Head of caudate nucleus (tissue), 42 donors: ENCODE measurements at places on chromosomes 11 and 22.

DNA sequence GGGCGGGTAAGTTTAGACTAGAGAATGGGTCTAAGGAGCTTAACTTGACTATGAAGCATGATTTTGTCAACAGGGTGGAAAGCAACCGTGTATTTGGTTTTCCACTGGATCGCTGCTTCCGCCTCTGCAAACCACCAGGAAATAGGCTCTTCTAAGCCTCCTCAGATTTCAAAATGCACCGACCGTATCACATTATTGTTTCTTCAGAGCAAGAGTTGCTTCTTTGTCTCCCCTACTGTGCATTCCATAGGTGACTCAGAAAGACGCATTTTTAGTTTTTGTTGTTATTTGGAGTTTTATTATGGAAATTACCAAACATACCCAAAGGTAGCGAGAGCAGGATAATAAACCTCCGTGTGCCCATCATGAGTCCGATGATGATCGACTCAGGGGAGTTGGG lies 64.3 kb upstream of the RASD2 start:
- no peak for DNase-seq

GRCh38 chr11:30322191-30322590 lies 713 bp upstream of the ARL14EP start:
- no peak for DNase-seq

DNA sequence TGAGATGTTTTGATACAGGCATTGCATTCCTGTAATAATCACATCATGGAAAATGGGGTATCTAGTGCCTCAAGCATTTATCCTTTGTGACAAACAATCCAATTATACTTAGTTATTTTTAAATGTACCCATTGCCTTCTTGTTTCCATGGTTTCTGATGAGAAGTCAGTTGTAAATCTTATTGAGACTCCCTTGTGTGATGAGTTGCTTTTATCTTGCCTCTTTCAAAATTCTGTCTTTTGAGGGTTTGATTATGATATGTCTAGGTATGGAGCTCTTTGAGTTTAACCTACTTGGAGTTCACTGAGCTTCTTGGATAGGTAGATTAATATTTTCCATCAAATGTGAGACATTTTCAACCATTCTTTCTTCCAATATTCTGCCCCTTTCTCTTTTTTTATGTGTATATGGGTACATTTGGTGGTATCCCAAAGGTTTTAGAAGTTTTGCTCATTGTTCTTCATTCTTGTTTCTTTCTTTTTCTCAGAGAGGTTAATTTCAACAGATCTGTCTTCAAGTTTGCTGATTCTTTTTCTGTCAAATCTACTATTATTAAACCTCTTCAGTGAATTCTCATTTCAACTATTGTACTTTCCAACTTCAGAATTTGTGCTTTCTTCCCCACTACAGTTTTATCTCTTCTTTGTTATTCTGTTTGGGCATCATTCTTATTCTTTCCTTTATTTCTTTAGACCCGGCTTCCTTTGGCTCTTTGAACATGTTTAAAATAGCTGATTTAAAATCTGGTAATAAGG lies 13.7 kb downstream of the NAGA start:
- no peak for DNase-seq

DNA sequence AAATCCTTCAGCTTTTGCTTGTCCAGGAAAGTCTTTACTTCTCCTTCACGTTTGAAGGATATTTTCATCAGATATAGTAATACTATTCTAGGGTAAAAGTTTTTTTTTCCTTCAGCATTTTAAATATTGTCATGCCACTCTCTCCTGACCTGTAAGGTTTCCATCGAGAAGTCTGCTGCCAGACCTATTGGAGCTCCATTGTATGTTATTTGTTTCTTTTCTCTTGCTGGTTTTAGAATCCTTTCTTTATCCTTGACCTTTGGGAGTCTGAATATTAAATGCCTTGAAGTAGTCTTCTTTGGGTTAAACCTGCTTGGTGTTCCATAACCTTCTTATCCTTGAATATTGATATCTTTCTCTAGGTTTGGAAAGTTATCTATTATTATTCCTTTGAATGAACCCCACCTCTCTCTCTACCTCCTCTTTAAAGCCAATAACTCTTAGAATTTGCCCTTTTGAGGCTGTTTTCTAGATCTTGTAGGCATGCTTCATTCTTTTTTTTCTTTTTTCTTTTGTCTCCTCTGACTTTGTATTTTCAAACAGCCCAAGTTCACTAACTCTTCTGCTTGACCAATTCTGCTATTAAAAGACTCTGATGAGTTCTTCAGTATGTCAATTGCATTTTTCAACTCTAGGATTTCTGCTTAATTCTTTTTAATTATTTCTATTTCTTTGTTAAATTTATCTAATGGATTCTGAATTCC lies 12.0 kb upstream of the WEE1 start:
- DNase-seq, result no peak

GRCh38 chr11:6263662-6264061 lies 4.0 kb downstream of the CCKBR start:
- no peak for DNase-seq

GRCh38 chr11:69918231-69918937 lies 99.2 kb upstream of the FGF3 start:
- DNase-seq, result no peak

- no peak for DNase-seq
Measured at GRCh38 chr11:65329478-65329877, 4.2 kb upstream of the DPF2 start.

DNA sequence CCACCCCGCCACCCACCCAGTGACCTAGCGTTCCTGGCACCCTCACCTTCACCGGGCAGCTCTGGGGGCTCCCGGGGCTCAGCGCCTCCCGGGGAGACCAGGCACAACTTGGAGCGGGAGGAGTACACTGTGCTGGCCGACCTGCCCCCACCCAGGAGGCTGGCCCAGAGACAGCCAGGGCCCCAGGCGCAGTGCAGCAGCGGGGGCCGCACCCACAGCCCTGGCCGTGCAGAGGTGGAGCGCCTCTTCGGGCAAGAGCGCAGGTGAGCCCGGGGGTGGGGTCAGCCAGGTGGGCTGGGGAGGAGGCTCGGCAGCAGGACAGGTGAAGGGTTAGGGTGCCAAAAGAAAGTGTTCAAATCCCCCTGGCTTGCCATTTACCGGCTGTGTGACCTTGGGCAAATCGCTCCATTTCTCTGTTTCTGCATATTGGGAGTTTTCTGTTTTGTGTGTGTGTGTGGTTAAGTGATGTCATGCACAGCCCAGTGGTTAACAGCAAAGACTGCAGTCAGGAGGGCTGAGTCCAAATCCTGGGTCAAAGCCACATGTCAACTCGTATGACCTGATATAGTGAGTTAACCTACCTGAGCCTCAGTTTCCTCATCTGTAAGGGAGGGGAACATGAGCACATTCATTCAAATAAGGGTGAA lies 29.5 kb downstream of the TRIOBP start:
- no peak for DNase-seq

DNA sequence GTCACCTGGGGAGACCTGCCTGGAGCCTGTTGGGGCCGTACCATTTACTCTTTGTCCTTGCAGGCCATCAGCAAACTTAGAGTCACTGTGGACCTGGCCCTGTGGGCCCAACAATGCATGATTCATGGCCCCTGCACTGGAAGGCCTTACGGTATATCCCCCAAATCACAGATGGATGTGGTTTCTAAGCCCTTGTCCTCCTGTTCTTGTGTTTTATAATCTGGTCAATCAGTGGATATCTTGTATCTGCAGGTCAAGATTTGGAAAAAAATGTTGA lies 6.2 kb downstream of the TSKU start:
- DNase-seq, result no peak

DNA sequence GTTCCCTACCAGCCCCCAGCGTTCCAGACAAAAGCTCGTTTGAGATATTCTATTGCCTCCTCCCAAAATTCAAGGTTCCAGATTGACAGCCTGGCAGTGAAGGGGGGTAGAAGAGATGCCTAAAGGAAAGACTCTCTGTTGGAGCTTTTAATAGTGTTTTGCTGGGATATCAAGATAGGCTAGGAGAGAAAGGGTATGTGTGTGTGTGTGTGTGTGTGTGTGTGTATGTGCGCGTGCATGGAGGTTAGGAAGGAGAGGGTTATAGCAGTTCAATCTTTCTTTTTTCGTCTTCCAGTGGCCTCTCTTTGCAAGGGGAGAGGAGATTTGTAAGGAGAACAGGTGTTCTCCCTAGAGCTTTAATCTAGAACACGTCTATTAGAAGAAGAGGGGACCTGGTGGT lies 22.0 kb downstream of the EHF start:
- no peak for DNase-seq

- no peak for DNase-seq
Measured at GRCh38 chr11:85809191-85809590, 1.8 kb downstream of the SYTL2 start.

GRCh38 chr11:130370845-130371590 lies 56.3 kb upstream of the ZBTB44 start:
- no peak for DNase-seq

DNA sequence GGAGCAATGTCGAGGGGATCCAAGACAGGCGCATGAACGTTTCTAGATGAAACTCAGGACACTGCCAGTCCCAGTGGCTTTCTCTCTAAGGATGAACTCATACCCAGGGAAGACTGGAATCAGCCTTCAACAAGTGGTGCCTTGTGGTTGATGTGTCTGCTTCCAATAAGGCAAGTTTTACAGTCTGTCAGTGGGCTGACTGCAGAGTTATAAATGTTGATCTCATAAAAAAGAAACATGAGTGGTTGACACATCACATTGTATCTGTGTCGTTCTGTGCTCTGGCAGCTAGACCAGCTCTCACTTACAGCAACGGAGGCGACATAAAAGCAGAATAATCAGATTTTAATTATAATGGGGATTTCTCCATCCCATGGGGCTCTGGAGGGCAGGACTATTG lies 96.7 kb downstream of the SNX19 start:
- DNase-seq, result no peak

DNA sequence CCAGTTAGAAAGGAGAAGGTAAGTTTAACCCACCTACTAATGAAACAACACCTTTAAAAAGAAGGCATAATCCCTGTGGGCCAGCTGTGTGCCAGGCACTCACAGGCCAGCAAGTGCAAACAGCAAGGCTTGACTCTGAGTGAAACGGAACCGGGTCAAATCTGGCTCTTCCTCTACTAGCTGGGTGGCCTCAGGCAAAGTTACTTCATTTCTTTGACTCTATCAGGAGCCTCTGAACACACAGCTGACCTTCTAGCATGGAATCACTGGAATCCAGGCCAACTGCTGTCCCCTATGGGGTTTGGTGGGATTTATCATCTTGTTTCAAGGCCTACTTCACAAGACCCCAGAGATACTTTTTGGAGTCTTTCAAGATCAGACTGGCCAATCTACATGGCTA lies 3.3 kb downstream of the RAB38 start:
- DNase-seq, result no peak

DNA sequence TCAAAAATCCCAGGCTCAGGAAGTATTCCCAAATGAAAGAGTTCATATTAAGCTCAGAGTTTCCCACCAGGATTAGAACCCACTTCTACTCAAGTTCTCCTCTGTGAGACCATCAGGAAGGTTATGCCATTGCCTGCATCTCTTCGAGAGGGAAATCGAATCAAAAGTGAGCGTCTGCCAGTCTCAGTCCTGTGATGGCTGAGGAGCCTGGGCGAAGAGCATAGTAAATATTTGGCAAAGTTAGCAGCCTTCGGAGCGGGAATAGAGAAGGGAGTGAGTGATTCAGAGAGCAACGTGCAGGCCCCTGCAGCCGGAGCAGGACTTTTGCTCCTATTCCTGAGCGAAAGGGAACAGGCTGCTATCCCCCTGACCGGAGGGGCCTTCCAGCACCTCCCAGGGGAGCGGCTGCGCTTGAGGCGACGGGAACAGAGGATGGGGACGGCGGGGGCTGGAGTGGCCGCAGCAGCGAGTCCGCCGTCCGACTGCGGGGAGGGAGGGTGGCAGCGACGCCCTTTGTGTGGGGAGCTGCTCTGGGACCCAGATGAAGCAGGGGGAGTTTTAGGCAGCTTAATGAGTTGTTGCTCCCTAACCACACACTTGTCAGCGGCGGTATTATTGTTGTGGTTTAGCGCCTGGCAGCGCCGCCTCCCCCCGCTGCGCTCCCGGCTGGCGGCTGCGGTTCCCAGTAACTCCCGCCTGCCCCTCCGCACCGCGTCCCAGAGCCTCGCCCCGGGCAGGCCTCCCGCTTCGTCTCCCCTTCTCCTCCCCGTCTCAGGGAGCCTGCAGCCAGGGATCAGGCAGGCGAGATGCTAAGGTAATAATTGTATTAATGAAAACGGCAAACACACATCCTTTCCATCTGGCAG lies 21.7 kb upstream of the NRGN start:
- DNase-seq, result peak; percentile 26

- DNase-seq, result no peak
Measured at GRCh38 chr11:109075976-109076375, 346.0 kb upstream of the C11orf87 start.

DNA sequence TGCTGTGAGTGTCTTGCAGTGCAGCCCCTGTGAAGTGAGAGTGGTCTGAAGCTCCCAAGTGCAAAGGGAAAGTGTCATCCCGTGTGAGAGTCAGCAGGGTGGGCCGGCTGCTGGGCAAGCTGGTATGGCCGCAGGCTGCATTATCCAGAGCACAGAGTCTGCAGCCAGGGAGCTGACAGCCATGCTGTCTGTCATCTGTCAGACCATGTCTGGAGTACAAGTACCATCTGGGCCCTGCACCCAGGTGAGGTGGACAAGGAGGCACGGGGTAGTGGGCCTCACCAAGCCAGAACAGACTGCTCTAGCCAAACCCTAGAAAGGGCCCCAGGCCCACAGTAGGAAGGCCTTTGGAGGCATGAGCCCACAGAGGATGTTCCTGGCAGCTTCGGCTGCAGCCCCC lies 20.2 kb downstream of the LMO1 start:
- DNase-seq, result no peak

DNA sequence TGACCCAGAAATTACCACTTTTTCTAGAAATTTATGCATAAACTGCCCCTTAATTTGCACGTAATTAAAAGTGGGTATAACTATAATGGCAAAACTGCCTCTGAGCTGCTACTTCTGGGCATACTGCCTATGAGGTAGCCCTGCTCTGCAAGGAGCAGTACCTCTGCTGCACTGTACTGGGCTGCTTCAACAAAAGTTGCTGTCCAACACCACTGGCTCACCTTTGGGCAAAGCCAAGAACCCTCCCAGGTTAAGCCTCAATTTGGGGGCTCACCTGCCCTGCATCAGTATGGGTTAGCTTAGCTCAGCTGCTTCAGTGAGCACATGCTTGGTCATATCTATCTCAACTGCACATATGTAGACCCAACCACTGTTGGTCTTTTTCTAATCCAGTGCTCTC lies 4.5 kb downstream of the DMC1 start:
- no peak for DNase-seq

DNA sequence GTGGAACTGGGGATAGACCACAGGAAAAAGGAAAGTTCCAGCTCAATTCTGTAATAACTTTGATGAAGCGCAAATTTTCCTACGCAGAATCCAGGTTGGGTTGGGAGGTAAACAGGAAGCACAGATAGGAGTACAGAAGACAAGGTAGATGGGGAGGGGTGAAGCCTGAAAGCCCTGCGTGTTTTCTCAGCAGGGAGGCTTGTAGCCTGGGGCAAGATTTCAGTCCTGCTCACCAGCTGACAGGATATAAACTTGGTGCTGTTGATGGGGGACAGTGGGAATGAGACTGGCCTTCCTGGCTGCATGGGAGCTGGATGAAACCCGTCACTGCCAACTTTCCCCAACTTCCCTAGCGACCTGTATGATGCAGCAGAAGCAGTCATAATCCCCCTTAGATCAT lies 114.9 kb downstream of the ARHGAP32 start:
- no peak for DNase-seq

- DNase-seq, result no peak
Measured at GRCh38 chr11:116217441-116217840, 555.3 kb downstream of the BUD13 start.
